NCI-H1694 (cell line): ENCODE measurements at places on chromosomes 2 and 18.
A peak's percentile ranks its signal among the peaks of the same experiment; 100 is the strongest.

- no peak for DNase-seq
Observed at GRCh38 chr2:132701810-132702209, 31.8 kb upstream of the LYPD1 start.

- DNase-seq = no peak
Observed at GRCh38 chr2:95344656-95345055, 47.5 kb downstream of the KCNIP3 start.

DNA sequence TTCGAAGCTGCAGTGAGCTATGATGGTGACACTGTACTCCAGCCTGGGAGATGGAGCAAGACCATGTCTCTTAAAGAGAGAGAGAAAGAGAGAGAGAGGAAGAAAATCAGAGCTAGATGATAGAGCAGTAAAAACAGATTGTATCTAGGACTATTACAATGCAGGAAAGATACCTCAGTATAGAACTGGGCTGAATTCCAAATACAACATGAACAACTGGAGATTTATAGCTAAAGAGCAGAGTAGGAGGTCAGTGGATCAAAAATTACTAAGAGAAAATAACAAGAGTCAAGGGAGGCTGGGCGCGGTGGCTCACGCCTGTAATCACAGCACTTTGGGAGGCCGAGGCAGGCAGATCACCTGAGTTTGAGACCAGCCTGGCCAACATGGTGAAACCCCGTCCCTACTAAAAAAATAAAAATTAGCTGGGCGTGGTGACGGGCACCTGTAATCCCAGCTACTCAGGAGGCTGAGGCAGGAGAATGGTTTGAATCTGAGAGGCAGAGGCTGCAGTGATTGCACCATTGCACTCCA, 100.7 kb upstream of the MSH6 start:
- DNase-seq = no peak

- DNase-seq = no peak
Observed at GRCh38 chr2:132608311-132608710, 61.7 kb downstream of the LYPD1 start.

GRCh38 chr2:104120171-104120570, 733.7 kb upstream of the POU3F3 start:
- DNase-seq = no peak

DNA sequence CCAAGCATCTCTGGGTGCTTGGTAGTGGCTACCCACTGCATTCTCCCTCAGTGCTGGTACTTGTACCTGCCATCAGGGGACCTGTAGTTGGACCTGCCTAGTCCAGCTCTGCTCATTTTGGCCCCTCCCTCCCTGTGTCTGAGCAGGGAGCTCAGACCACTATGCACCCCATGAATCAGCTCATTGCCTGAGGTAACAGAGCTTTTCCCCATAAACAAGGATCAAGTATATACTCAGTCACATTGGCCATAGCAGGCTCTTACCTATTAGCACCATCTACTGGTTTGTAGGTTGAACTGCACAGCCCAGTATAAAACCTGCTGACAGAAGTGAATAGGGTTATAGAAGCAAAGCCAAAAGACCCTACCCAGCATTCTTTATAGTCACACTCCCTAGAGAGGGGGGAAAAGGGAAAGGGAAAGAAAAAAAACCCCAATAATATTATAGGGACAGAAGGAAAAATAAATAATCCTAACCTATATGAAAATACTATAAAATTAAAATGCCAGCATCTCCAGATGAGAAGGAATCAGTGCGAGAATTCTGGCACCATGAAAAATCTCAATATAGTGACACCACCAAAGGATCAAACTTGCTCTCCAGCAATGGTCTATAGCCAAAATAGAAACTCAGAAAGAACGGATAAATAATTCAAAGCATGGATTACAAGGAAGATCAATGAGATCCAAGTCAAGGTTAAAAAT, 6.9 kb upstream of the FLACC1 start:
- peak; percentile 53 for DNase-seq

DNA sequence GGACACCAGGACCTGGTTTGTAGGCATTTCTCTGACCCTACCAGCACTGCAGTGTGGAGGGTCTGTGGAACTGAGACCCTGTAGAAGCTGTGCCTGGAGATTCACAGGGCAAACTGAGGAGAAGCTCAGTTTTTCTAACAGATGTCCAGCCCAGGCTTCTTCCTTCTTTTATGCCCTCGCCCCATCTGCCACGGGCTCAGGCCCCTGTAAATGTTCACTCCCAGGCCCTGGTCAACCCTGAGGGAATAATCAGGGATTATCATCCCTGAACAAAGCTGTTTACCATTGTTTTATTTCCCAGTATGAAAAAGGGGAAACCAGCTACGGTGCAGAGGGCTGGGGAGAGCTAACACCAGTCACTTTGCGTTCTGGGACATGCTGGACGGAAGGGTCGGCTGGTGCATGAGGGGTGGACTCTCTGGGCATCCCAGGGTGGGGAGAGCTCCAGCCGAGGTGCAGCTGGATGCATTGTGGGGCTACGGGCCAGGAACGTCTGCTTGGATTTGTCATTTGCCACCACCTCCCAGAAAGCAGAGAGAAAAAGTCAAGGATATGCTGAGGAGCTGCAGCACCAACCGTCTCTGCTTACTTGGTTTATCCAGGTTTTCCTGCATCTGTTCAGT, 183.8 kb downstream of the TFCP2L1 start:
- no peak for DNase-seq

- DNase-seq = no peak
Observed at GRCh38 chr2:193461431-193461934, 1266.8 kb upstream of the TMEFF2 start.
